IMR-90 (cell line): ENCODE measurements at places on chromosomes 1 and 21. TPM values are rescaled to one million over a fixed set of nuclear protein-coding genes. Genes with fewer than 3 reads are reported as not detected.

DNA sequence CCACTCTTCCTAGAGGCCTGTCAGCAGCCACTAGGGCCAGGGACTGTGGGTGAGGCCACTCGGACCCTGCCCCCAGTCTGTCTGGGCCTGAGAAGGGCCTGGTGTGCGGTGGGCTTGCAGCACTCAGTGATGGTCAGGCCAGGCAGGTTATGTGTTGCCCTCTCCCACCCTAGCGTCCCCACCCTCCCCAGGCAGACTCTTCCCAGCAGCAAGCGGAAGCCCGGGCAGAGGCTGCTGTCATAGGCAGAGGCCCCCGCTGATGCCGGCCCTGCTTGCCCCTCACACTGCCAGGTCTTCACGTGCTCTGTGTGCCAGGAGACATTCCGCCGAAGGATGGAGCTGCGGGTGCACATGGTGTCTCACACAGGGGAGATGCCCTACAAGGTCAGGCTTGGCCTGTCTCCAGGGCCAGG is 6.6 kb downstream of the ZBTB48 start:
- no peak for DNase-seq

DNA sequence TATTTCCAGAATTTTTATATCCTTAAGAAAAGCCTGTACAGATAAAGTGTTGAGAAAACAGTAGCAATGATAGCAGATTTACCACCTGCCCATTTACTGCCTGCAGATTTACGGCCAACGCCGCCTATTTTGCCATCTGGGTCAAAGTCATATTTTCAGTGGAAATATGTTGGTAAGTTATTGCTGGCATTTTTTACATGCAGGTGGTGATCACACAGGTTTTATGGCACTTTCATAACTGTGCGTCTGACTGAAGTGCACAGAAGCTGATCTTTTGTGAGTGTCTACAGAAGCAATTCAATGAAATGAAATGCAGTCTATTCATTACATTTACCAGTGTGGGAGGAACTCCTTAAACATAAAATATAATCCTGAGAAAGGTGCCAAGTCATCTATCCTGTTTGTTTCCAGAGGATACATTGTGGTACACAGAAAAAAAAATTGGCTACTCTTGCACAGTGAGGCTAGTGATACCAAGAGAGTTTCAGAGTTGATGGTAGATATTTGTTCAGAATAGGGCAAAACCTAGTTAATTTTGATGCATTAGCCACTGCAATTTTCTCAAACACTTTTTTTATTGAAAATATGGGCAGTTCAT is 458.5 kb downstream of the NEGR1 start:
- DNase-seq: no peak

GRCh38 chr1:203985044-203985443 is 87.9 kb upstream of the SOX13 start:
- no peak for DNase-seq

DNA sequence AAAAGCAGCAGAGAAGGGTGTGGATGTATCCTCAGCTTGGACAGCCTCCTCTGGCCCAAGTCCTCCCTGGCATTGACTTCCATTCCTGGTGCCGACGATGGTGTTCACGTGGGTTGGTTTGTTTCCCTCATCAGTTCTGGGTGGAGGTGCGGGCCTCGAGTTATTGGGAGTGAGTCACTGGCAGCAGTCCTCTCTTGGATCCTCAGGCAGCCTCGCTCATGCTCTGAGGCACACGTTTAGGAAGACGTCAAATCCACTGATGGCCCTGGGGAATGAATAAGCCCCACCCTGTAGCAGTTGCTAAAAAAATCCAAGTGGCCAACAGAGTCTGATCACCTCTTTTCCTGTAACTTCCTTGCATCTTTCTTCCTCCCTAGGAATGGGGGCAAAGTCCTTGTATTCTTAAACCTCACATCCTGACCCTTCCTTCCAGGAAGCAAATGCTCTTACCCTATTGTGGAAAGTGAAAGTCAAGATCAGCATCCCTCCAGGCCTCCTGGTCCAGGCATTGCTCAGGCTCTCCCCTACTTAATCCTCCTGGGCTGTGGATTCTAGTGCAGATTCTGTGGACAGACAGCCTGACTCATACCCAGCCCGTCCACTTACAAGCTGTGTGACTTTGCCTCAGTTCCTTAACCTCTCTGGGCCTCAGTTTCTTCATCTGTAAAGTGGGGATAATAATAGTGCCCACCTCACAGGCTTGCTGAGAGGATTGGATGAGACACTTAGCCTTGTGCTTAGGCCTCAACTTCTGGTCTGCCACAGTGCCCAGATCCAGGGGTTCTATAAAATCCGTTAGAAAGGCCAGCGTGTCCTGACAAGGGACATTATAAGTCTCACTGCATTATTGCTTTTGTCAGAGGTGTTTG is 111.1 kb downstream of the TLR5 start:
- DNase-seq: no peak

- DNase-seq: peak; percentile 15
Observed at GRCh38 chr1:93463960-93464359, 16.0 kb downstream of the FNBP1L start.

- no peak for DNase-seq
Observed at GRCh38 chr1:110321846-110322245, 17.3 kb upstream of the RBM15 start.

RBP7 gene
- polyA plus RNA-seq: 0.17 and 0.29 TPM in 2 replicates
